ENCODE measurements at places on chromosomes 12 and 14.

DNA sequence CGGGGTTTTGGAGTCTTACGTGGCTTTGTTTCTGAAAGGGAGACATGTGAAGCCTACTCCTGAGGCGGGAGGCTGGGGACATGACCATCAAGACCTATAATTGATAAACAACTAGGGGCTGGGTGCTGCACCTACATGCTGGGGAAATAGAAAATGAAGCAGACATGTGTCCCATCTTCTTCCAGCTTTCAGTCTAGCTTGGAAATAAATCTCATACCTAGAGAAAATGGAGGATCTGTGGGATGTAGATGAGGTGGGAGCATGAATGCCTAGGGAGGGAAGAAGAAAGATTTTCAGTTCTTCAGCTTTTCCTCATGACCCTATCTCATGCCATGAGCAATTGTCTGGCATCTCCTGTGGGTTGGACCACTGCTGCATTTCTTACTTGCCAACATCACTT is 22.1 kb downstream of the EMP1 start:
- DNase-seq, result no peak

GRCh38 chr14:73133795-73134194 is 2.5 kb upstream of the PSEN1 start:
- no peak for DNase-seq

DNA sequence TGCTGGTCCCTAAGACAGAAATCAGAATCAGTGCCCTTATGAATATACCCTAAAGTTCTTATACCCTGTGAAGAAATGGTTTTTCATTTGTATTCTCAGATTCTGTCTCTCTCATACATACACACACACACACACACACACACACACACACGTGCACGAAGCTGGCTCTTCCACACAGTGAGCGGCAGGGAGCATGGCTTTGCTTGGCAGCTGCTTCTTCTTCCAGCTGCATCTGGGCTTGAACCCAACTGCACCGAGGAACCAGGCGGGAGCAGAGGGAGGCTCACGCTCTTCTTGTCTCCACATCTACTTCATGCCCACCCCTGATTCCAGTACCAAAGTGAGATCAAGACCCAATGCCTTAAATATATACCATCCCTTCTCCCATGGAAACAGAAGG is 19.4 kb downstream of the GRIN2B start:
- no peak for DNase-seq

- no peak for DNase-seq
Observed at GRCh38 chr12:10097521-10097920, 1.3 kb downstream of the CLEC1A start.

- peak; percentile 33 for DNase-seq
Observed at GRCh38 chr12:6724409-6724797, 557 bp downstream of the COPS7A start.

GRCh38 chr14:78725086-78725485 is 554.9 kb downstream of the NRXN3 start:
- DNase-seq, result no peak

DNA sequence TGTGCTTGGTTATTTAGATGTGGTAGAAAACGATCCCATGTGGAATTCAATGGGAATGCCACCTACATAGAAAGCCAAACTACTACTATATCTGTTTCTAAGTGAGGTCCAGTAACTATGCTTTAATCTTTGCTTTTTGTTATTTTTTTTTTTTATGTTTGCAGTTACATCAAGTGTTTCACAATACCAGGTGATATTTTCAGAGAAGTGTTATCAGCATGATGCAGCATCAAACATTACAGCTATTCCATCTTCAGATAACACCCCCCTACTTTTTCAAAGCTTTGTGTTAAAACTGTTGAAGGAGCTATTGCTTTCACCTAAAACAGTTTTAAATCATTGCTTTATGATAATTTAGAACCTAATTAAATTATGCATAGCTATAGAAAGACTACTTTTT is 163.8 kb upstream of the SLC16A7 start:
- DNase-seq, result no peak

DNA sequence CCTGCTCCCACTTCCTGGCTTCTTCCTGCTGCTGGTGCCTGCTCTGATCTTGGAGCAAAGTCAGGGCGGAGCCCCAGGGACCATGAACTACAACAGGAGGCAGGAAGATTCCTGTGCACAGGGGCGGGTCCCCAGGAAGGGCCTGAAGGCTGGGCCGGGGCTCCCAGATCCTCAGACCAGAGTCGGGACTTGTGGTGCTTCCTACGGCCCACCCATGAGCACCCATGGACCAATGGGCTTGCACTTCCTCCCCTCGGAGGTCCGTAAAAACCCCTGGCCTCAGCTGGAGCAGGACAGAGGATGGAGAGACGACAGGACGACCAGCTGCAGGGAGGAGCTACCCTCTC is 1287.1 kb downstream of the TMEM121 start:
- no peak for DNase-seq

DNA sequence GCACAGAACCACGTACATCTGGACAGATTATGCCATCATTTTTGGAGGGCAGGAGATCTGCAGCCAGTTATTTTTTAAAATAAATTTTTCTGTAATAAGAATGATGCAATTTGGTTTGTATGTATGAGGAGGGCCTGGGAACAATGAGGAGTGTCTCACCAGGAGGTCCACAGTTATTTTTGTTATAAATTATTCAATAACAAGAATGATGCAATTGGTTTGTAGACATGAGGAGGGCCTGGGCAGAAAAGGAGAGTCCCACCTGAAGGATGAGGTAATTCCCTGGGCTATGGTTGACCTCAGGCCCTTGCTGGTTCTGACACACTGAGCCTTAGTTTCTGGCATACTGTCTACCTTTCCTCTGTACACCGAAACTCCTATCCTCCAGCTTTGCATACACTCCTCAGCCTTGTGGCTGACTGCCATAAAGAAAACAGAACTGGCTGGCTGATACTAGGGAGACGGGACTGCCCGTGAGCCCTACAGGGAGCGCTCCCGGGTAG is 9.0 kb upstream of the DCD start:
- DNase-seq, result peak; percentile 74

- DNase-seq, result no peak
Observed at GRCh38 chr12:51639361-51639760, 48.3 kb downstream of the SCN8A start.

- DNase-seq, result no peak
Observed at GRCh38 chr12:85065837-85066482, 29.8 kb downstream of the LRRIQ1 start.

DNA sequence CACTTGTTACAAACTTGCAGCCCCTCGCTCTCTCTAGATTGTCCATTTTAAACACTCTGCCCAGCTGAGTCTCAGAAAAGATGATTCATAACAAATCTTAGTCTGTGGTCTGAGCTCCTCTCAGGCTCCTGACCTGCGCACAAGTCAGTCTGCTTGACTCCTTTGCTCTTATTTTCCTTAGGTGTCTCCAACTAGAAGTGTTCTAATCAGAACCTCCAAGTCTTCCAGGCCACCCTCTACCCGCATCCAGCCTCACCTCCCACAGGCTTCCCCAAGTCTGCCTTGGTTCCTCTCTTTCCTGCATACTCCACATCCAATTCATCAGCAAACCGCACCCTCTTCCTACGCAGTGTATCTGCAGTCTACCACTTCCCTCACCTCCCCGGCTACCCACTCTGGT is 42.4 kb upstream of the BDKRB2 start:
- DNase-seq, result no peak

- DNase-seq, result no peak
Observed at GRCh38 chr12:26431211-26431610, 235.8 kb downstream of the SSPN start.

DNA sequence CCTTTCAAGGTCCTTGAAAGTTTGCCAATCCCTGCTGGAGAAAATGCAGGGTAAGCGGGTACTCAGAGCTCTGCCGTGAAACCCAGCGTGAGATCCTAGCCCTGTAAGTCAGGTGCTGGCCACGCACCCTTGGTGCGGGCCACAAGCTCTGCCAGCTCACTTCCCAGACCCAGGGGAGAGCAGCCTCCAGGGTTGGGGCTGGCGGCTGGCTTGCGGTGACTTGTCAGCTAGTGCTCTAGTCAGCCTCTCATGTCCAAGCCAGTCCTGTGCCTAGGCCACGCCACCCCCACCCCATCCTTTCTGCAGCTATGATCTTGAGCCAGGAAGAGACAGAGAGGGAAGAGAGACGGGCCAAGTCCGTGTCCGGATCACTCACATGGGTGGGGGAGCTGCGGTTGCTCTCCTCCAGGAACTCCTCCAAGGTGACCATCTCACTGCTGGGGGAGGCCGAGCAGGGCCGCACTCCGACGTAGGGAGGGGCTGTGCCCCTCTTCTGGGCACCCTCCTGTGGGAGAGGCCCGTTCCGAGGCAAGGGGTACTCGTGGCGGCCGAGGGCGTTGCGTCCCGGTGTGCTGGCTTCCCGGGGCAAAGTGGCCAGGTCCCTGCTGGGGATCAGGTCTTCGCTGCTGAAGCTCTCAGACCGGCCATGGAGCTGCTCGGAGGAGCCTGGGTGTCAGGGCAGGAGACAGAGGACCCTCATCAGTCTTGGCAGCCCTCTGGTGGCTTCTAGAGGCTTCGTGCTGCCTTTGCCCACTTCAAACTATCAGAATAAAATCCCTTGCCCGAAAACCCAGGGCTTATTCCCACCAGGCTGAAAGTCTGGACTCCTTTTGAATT is 33.3 kb upstream of the GPR68 start:
- no peak for DNase-seq

- no peak for DNase-seq
Observed at GRCh38 chr14:26993556-26993955, 395.7 kb upstream of the NOVA1 start.

GRCh38 chr12:6451348-6452244 is at the start of gene TAPBPL:
Gene TAPBPL (plus strand): TSS chr12:6452042. CDS start chr12:6452249, 207 bp downstream.
- DNase-seq, result peak; percentile 78

DNA sequence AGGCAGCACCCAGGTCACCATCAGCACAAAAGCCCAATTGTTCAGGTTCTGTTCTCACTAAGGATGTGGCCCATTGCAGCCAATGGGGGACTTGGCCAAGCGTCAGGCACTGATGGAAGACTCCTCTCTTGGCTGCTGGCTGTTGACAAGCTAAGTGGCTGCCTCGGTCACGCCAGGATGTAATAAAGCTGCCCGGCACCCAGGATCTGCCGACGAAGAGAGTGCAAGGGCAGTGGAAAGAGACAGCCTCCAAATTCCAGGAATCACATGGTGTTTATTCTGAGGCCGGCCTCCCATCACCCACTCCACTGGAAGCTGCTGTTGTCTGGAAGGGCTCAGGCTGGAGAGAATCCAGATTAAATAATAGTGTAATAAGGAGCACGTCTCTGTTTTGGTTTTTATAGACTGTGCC is 451.8 kb upstream of the TBX3 start:
- DNase-seq, result no peak

DNA sequence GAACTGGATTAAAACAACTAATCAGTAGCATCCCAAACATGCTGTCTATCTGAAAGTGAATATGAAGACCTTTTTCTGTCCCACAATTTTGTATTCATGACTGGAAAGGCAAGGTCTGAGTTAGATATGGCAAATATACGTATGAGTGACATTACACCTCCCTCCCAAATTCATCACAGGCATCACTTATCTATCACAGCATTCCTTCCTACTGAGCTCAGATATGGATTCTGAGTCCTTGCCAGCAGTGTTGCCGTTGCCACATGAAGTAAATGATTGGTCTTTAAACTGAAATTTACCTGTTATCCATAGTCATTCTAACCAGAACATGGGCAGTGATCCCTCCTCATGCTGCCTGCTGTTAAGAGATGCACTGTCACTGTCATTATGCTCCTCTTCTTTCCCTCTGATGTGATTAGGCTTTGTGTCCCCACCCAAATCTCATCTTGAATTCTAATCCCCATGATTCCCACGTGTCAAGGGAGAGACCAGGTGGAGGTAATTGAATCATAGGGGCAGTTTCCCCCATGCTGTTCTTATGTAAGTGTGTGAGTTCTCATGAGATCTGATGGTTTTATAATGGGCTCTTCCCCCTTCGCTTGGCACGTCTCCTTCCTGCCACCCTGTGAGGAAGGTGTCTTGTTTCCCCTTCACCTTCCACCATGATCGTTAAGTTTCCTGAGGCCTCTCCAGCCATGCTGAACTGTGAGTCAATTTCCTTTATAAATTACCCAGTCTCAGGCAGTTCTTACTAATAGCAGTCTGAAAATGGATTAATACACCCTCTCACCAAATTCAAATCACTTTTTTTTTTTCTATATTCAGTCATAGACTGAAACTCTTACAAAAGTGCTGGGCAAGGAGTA is 288.4 kb downstream of the NUAK1 start:
- no peak for DNase-seq

- DNase-seq, result no peak
Observed at GRCh38 chr14:32561520-32561919, 232.4 kb downstream of the AKAP6 start.

- peak; percentile 46 for DNase-seq
Observed at GRCh38 chr12:98653866-98654493, 8.9 kb downstream of the APAF1 start.

DNA sequence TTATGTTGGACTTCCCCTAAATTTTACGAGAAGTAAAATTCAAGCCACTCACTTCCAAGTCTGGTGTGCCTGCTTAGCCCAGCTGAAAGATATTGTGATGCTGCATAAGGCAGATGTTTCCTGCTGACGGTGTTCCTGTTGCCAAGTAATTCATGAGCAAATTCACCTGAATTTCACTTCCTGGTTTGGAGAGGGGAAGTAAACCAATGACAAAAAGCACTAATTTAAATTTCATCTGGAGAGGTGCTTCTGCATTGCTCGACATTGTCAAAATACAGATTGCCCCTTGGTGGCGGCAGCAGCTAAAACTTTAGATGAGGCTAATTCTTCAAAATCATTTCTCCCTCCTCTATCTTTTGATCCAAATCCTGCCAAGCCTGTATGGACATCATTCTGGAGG is 281.1 kb downstream of the AACS start:
- no peak for DNase-seq

GRCh38 chr12:6200256-6201212 is at the start of gene CD9:
Gene CD9 (plus strand): TSS chr12:6200400. CDS start chr12:6200500, 100 bp downstream.
- DNase-seq, result no peak

DNA sequence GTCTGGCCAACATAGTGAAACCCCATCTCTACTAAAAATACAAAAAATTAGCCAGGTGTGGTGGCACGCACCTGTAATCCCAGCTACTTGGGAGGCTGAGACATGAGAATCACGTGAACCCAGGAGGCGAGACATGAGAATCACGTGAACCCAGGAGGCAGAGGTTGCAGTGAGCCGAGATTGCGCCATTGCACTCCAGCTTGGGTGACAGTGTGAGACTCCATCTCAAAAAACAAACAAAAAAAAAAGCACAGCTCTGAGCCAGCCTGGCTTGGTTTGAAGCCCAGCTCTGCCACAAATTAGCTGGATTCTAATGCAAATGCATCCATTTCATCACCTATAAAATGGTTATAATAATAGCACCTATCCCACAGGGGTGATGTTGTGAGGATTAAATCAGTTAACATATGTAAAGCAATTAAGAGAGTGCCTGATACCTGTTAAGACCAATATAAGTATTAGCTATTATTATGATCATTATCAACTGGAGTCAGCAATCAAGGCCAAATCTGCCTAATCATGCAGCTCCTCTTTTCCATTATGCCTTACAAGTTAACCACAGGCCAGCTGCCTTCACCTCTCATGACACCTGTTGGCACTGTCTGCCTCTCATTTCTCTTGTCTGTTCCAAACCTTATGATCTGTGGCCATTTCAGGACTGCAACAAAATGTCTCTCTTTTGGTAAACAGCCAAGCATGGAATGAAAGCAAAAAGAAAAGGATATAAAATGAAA is 2.1 kb downstream of the GNPTAB start:
- DNase-seq, result no peak

All from kidney glomerular epithelial cell (primary cell).